ENCODE measurements at places on chromosomes 2 and 18.

DNA sequence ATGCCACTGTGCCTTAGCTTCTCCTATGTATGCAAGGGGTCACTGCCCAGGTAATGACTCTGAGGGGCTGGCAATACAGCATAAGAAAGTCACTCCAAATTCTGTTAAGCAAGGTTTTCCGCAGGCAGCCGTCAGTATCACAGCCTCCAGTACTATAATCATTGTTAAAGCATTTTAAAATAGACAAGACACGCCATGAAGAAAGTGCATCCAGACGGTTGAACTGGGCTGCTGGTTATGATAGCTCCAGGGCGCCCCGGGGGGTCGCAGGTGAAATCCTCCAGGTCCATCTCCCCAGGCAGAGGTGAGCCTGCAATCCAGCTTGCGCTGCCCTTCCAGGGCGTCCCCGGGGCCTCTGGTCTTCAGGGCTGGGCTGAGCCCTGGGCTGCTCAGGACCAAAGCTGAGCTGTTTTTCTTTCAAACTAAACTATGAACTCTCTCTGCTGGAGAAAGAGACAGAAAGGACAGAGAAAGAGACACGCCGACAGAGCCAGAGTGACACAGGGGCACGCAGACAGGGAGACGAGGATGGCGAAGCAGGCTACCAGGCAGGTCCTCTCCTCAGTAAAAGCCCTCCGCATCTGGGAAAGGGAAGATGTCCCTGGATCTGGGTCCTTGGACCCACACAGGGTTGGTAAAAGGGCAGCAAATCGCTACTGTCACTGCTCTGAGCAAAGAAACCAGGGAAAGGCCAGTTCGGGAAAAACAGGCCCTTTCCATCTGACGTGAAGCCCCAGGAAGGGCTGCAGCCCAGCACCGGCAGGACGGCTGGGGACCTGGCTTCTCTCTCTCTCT lies 2.1 kb upstream of the TWIST2 start:
- DNase-seq, result no peak

DNA sequence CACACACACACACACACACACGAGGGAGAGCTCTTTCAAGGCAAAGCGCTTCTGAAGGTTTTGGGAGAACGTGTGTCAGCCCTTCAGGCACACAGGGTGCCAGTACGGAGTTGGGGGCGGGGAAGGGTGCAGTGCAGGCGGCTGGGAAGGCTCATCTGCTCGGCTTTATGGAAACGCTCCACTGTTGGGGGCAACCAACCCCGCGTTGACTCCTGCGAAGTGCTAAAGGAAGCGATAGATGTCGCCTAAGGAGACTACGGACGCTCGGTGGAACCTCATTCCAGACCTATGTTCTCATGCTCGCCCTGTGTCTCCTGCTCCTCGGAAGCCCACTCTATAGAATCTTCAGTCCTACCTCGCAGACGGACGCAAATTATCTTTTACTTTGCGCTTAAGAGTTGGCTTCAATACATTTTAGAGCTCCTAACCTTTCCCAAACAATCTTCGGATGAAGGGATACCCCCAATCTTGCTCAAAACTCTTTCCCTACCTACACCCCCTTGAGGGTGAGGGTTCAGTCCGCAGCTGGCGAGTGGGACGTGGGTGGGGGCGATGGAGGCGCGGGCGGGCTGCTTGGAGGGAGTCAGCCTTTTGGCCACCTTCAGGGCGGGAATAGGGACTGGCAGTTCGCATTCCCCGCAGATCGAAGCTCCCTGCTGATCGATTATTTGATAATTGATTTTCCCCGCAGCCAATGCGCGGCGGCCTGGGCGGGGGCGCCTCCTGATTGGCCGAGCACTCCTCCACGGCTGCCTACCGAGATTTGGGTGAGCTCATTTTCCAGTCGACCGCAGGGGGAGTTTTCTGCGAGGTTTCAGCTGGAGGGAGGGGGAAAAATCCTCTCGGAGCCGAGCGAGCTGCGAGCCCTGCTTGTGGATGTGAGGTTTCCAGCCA lies 1.9 kb upstream of the MEIS1 start:
- peak; percentile 93 for DNase-seq

GRCh38 chr2:78775291-78775690 lies 250.2 kb upstream of the REG3G start:
- DNase-seq, result no peak

DNA sequence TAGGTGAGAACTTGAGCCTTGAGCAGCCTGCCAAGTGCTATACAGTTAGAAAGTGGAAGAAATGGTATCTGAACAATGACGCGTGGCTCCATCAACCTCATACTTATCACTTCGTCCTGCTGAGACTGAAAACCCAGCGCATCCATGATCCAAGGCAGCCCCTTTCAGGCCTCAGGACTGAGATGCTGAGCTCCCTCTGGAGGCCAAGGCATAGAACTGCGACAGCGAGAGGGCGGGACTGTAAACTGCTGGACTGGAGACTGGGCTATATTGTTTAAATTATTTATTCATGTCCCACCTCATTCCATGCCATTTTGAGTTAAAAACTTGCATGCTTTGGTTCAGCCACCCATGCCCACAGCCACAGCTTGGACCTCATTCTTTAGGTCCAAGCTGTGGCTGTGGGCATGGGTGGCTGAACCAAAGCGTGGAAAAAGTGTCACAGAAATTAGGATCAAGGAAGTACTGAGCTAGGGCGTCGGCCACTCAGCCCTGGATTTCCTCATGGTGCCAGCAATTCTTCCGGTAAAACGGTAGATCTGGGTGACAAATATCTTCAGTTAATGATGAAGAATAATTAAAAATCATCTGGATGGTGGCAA lies 195.5 kb downstream of the L3MBTL4 start:
- peak; percentile 15 for DNase-seq

GRCh38 chr2:208183526-208183925 lies 6.3 kb downstream of the C2orf80 start:
- DNase-seq, result no peak

GRCh38 chr2:20513946-20514345 lies 67.1 kb downstream of the RHOB start:
- DNase-seq, result no peak

- peak; percentile 7 for DNase-seq
Measured at GRCh38 chr2:240403396-240404104, 31.9 kb upstream of the GPC1 start.

DNA sequence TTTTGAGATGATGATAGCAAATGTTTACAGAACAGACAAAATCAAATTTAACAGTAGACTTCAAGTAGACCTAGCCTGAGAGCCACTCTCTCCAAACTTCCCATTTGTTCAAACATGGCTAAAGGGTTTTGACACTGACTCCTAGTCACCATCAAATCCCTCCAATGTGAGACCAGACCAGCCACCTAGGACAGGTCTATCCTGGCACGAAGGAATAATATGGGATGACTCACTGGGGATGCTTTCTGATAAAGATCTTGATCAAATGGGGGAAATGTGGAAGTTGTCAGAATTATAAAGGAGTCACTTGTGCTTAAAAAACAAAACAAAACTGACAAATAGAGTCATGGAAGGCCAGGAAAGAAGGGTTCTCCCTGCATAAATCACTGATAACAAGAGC lies 95.7 kb downstream of the EDAR start:
- DNase-seq, result no peak

GRCh38 chr18:9898792-9899549 lies 13.2 kb downstream of the TXNDC2 start:
- DNase-seq, result no peak

DNA sequence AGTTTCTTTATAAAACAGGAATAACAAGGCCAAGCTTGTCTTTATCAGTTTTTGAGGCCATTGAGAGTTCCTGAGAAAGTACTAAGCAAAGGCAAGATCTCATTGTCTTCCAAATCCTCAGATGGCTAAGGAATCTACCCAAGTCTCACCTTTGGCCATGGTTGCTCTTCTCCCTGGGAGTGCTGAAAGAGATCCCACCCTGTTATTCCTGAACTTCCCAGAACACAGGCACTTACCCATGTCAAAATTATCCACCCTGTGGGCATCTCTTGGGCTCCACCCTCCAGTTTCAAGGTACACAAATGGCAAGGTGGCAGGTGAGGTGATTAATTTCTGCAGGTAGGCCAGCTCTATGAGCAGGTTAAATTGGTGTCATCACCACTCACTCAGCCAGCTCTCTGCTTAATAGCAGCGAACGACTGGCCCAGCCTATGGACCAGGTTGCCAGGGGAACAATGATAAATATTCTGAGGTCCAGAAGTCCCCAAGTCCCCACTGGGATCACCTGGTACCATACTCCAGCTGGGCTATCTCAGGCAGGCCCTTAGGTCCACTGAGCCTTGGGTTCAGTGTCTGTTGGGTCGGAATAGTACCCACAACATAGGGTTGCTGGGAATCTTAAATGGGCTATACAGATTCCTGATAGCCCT lies 2.3 kb upstream of the SPRED2 start:
- no peak for DNase-seq

GRCh38 chr18:78703291-78703690 lies 276.3 kb upstream of the SALL3 start:
- DNase-seq, result no peak

- DNase-seq, result no peak
Measured at GRCh38 chr2:175874291-175874690, 127.8 kb downstream of the LNPK start.

DNA sequence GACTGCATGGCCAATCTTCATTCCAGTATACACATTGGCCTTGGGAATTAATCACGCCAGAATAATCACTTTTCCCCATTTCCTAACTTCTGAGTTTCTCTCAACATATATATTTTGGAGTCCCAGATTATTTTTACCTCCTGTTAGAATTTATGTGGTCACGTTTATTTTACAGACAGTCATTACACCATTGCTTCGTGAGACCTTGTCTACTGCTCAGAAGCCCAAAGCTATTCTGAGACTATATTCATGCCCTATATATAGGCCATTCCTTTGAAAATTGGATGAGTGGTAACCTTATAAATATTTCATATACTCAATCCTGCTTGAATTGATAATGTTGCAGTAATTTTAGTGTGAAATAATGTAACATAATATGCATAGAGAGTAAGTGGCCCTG lies 610.0 kb upstream of the CDH2 start:
- DNase-seq, result no peak

DNA sequence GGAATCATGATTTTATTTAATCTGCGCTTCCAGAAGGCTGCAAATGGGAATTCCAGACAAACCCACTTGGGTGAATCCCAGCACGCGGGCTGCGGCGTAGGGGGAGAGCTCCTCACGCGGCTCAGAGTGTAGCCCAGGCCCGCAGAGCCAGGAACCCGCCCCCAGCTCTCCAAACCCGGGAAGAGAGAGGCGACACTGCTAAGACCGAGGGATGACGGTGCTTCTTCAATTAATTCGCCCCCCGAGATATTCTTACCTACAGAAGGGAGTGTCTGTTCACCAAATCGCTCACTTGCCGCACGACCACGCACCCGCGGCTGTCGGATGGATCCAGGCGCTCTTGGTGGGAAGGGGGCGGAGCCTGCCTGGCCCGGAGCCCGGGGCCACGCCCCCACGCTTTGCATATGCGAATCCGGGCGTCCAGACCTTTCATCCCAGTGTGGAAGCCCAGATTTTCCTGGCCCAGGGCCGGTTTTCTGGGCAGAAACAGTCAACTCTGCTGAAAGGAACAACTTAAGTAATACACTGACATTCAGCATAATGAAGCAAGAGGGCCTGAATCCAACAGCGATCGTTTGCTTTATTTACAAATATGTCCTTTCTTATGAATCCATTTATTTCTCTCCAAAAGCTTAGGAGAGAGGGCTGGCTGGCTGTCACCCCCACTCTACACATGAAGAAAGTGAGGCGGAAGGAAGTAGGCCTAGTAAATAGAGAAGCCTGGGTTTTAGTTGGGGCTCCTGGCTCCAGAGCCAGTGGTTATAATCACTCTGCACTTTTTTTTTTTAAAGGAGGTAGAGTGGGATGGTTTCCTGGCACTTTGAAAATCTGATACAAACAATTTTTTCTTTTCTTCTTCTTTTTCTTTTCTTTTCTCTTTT lies at the start of gene SLC19A3:
Gene SLC19A3, minus strand, starts transcription at position 342 of the 881 bp plus-strand sequence. CDS start 15,710 bp downstream, outside the sequence.
- DNase-seq, result peak; percentile 73

- DNase-seq, result peak; percentile 68
Measured at GRCh38 chr18:12656938-12657683, 796 bp downstream of the SPIRE1 start.

- DNase-seq, result no peak
Measured at GRCh38 chr2:111118481-111118980, 2.2 kb upstream of the BCL2L11 start.

DNA sequence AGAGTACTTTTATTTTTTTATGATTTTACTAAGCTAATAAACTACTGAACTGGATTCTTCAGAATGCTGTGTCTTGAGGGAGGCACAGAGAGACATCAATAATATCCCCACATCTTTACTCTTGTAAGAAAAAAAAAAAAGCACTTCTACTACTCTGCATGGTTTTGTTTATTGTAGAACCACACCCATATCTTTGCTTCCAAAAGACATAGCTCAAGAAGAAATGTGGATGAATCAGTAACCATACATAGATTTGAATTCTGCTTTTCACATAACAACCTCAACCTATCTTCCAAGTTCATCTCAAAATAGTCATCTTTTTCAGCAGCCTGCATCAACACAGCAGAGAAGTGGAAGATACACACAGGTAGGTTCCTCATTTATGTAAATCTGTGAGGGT lies 12.2 kb upstream of the COL5A2 start:
- no peak for DNase-seq

DNA sequence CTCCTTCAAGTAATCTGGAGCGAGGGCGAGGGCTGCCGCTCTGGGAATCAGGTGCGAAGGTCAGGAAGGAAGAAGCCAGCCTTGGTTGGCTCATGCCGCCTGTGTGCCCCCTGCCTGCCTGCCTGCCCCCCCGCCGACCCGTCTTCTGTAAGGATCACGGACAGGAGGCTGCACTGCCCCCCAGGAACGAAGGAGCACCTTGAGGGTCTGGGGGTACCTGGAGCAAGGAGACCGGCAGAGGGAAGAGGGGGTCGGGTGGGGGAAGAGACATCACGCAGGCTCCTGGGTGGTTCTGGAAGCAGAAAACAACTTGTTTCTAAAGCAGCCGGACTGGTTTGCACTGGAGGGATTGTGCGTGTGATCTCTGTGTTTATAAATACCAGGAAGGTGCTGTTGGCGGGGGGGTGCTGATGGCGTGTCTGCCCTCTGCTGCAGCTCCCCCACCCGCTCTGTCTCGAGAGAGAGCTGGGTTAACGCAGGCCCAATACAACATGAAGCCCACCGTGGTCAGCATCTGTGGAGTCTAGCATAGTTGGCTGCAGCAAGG lies 1.7 kb downstream of the FOSL2 start:
- DNase-seq, result peak; percentile 71

- DNase-seq, result no peak
Measured at GRCh38 chr2:59690849-59691248, 862.6 kb downstream of the BCL11A start.

DNA sequence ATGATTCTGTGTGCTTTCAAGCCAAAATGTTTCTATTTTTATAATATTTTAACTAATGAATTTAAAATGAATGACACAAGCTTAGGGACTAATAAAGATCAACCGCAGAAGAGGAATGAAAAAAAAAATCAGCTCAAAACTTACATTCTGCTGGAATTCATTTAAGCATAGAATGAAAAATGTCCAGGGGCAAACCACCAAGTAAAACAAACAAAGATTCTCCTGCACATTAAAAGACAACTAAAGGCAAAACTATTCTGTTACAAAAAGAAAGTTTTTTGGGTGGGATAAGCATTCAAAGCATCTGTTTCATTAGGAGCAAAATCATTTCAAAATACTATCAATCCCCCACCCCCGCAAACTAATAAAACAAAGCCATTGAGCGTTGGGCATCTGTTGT lies 99.3 kb upstream of the SOX11 start:
- no peak for DNase-seq

All from heart left ventricle (tissue), 16 donors.